ENCODE measurements at places on chromosomes 5 and 9.

DNA sequence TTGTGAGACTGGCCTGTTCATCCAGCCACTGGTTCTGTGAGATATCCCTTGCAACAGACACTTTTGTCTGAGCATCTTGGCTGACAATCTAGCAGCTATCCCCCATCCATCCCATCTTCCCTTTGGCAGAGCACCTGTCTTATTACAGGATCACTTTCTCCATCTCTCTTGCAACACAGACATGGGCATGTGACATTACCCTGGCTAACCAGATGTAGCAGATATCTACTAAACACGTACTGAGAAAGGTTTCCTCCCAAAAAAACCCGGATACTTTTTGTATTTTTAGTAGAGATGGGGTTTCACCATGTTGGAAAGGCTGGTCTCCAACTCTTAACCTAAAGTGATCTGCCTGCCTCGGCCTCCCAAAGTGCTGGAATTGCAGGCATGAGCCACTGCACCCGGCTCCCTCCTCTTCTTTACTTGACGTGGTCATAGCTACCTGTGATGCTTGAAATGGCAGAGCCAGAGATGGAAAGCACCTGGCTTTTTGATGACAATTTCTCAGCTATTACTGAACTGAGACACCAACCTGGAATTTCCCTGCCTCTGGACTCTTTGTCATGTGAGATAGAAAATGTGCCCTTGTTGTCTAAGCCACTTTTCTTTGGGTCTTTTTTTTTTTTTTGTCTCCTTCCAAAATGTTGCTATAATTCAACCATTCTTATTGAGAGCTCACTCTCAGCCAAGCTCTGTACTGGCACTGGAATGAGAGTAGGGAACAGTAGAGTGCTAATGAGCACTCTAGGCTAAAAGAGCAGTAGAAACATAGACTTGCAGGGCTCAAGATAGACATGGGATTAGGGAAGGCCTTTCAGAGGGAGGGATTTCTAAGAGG, 32.6 kb downstream of the FNBP1 start:
- no peak for DNase-seq

- DNase-seq, result no peak
Observed at GRCh38 chr5:39255406-39255805, 36.0 kb upstream of the FYB1 start.

GRCh38 chr9:72751541-72751940, 201.3 kb downstream of the ALDH1A1 start:
- DNase-seq, result no peak

- no peak for DNase-seq
Observed at GRCh38 chr5:147485046-147485445, 24.8 kb downstream of the DPYSL3 start.

DNA sequence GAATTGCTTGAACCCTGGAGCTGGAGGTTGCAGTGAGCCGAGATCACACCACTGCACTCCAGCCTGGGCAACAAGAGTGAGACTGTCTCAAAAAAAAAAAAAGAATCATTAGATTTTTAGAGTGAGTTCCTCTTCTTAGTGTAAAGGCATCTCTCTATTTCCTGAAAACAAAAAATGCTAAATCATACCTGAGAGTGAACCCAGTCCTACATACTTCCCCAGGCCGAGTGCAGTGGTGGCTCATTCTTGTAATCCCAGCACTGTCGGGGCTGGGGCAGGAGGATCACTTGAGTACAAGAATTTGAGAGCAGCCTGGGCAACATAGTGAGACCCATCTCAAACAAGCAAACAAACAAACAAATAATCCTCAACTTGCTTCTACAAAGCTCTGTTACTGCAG, 38.2 kb upstream of the LPAR1 start:
- DNase-seq, result no peak

- DNase-seq, result peak; percentile 89
Observed at GRCh38 chr5:141681695-141682641, at the start of gene ARAP3. ARAP3 (minus strand) TSS chr5:141682230; CDS start chr5:141680486, 1,744 bp downstream.

- DNase-seq, result no peak
Observed at GRCh38 chr5:94192658-94193391, 425.6 kb downstream of the KIAA0825 start.

- no peak for DNase-seq
Observed at GRCh38 chr5:110288766-110289511, 437.5 kb downstream of the TMEM232 start.

DNA sequence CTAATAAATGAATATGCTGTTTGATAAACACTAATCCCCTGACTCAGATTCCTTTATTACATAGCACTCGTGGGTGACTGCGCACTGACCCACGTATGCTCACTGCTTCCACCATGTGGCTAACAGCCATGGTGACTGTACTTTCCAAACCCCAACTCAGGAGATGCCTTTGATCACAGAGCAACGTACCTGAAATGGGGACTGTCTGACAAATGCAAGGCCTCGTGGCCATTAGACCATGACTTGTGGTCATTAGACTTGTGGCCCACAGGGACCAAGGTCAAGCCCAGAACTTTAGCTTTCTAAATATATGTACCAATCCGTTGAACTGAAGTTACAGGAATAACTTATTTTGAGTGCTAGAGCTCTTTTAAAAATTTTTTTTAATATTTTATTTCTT, 46.6 kb downstream of the CYFIP2 start:
- DNase-seq, result no peak

GRCh38 chr9:132784286-132784830, 93.7 kb downstream of the AK8 start:
- no peak for DNase-seq

GRCh38 chr9:121282277-121283079, 14.5 kb downstream of the GSN start:
- peak; percentile 86 for DNase-seq

- no peak for DNase-seq
Observed at GRCh38 chr9:126472198-126472947, 141.4 kb upstream of the LMX1B start.

GRCh38 chr5:126014676-126015075, 408.5 kb upstream of the GRAMD2B start:
- no peak for DNase-seq

DNA sequence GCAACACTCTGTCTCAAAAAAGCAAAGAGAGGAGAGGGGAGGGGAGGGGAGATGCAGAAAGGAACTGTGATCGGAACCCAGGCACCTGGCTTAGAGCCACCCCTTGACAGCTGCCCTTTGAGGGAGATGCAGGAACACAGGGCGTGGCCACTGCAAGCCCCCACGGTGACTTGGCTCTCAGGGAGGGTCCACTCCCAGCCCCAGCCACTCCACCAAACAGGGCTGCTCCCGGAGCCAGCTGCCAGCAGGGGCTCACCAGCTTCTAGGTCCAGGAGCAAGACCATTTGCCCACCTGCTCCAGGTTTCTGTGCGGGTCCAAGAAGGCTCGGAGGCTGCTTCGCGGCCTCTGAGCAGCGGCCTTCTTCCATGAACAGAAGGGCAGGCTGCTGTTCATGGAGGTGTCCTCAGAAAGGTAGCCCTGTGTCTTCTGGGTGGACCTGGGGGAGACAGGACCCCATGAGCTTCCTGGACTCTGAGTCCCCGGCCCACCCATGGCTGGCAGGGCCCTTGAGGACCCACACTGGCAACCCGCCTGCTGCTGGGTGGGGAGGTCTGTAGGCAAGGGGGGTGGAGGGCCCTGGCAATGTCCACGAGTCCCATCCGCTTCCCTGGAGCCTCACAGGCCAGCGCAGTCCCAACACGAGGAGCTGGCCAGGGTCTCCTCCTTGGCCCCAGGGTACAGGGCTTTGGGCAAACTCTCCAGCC, 7.9 kb downstream of the C9orf50 start:
- peak; percentile 72 for DNase-seq

DNA sequence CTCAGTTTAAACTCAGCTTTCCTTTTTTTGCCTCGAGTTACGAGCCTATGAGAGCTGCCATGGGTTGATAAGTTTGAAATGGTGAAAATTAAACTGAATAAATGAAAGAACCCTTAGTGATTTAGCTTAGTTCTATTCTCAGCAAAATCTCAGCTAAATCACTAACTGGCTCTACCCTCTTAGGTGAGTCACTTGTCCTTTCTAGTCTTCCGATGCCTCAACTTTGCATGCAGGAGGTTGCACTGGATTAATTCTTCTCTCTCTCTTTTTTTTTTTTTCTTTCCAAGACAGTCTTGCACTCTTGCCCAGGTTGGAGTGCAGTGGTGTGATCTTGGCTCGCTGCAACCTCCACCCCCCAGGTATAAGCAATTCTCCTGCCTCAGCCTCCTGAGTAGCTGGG, 83.9 kb downstream of the PAPPA start:
- DNase-seq, result no peak

Data from coronary artery (tissue), 2 donors.